Globus pallidus (tissue), 1 donor: ENCODE measurements at places on chromosomes 3 and 15.

- no peak for DNase-seq
Observed at GRCh38 chr15:47184003-47184907, 533.0 kb upstream of the SEMA6D start.

- no peak for DNase-seq
Observed at GRCh38 chr3:135981701-135982403, 16.3 kb downstream of the PPP2R3A start.

- DNase-seq: no peak
Observed at GRCh38 chr3:115663414-115663813, 40.1 kb downstream of the GAP43 start.

DNA sequence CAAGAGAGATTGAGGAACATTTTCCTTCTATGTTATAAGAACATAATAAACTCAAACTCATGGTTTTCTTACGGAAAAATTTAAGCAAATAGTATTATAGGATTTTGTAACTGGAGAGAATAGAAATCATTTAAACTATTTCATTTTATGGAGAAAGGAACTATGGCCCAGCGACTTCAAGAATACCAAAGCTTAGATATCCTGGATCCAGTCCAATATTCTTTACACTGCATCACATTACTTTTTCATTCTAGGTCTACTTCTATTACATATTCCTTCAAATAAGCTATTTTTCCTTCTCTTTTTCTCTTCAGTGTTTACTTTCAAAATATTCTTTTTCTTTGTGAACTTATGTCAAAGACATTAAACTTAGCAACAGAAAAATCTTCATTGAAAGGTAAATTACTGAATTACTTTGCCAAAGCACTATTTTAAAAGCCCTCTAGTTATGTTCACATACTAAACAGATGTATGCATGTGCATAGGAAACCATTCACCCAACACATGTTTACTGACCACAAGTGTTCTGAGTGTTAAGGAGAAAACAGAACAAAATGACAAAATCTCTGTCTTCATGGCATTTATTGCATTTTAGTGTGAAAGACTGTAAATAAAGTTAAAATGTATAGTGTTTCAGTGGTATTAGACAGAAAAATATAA, 20.4 kb downstream of the KPNA4 start:
- no peak for DNase-seq

DNA sequence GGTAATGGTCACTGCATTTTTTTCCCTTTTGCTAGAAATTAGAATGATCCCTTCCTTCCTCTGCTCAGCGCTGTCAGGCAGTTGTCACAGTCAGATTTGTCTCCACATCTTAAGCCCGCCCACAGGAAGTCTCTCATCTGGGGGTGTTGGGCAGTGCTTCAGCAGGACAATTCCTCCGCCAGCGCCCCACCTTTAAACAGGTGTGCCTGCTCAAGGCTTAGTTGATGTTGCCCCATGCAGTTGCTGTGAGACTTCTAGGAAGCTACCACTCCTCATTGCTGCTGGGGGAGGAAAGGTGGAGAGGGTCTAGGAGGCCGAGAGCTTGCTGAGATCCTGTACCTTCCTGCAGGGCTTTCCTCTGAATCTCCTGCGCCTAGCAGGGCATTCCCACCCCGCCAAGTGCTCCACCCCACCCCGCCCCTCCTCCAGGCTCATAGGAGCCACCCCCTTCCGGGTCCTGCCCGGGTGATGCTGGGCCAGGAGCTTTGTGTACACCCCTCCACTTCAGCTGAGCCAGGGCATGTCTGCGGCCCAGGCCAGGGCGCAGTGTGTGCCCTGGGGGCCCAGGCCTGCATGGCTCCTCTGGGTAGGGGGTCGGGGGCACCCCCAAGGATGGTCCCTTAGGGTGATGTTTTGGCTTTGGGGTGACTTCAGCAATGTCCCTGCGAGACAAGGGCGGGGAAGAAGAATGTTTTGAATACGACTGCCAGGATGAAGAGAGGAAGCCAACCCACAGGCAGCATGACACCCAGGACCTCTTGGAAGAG, 68.7 kb downstream of the TRAK1 start:
- DNase-seq: no peak

- DNase-seq: no peak
Observed at GRCh38 chr15:80953953-80954778, 35.5 kb downstream of the MESD start.

DNA sequence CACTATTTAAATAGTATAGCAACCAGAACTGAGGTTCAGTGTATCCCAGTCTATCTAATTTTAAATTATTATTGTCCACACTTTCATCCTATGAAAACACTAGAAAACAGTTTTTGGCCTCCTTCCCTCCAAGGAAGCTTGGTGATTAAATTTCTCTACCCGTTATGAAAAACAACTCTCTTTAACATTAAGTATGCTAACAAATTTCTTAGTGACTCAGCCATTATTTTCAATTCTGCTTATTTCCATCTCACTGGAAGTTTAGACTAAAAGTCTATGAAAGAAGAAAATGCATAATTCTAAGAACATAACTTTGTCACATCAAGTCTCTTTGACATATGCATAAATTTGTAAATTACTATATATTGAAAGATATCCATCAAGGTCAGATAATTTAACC, 185.2 kb downstream of the NSUN3 start:
- no peak for DNase-seq

GRCh38 chr3:184261270-184261853, at the start of gene CAMK2N2:
TSS of gene CAMK2N2 (minus strand) at chr3:184261553. CDS start at chr3:184261285, 268 bp downstream.
- DNase-seq: peak; percentile 38

DNA sequence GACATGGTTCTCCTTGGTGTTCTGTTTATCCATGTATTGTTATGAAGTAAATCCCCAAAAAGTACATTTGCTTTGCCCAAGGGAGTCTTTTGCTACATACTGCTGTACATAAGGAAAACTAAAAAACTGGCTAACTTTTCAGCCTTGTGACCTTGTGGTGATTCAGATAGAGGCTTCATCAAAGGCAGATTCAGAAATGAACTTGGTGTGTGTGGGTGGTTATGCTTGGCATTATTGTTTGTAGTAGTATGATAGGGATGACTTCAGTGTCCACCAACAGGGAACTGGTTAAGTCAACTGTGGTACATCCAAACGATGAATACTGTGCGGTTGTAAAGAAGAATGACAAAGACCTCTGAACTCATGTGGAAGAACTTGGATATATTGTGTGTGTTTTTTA, 75.6 kb upstream of the CHRNB4 start:
- no peak for DNase-seq

GRCh38 chr3:108406661-108407206, 103.7 kb downstream of the MYH15 start:
- peak; percentile 76 for DNase-seq

GRCh38 chr3:148718982-148719862, 21.5 kb downstream of the AGTR1 start:
- no peak for DNase-seq

- no peak for DNase-seq
Observed at GRCh38 chr3:169091196-169091823, 572.2 kb downstream of the MECOM start.

DNA sequence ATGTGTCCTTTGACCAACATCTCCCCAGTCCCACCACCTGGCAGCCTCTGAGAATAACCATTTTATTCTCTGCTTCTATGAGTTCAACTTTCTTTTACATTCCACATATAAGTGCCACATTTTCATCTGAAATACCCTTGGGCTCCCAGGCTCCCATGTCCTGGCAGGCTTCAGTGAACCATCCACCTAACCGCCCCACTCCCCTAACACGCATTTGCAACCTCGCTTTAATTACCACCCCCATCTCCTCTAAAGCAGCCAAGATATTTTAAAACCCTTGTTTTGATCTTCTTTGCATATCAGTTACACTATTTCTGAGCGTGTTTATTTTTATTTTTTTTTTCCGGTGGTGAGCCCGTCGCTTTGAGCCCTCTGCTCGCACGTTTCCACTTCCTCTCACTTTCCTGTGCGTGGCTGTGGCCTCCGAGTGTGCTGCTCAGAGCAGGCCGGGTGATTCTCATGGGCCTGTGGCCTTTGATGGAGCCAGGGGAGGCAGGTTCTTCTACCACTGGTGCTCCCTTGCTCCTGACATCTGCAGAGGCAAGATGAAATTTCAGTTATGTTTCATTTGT, 195.4 kb upstream of the LPP start:
- no peak for DNase-seq

GRCh38 chr15:85094685-85095084, 113.0 kb downstream of the PDE8A start:
- no peak for DNase-seq

GRCh38 chr15:34754674-34755418, at the start of gene GJD2:
TSS of gene GJD2 (minus strand) at chr15:34754998. CDS start at chr15:34754488, 510 bp downstream.
- DNase-seq: no peak

DNA sequence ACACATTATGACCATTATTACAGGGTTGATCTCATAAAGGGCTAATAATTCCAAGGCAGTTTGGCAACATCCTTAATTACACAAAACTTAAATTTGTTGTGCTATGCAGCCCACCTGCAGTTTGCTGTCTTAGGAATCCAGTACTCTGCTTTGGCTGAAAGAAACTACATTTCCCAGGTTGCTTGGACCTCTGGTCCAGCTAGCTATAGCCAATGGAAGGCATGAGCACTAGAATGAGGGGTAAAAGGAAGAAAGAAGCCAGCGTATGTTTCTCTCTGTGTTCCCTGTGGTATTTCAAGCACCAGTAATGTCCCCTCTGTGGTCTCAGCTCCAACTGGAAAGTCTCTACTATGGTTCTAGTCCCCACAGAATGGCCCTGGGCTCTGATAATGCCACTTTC, 84.3 kb upstream of the TSC22D2 start:
- DNase-seq: no peak

GRCh38 chr3:15120986-15121385, 22.0 kb upstream of the RBSN start:
- DNase-seq: no peak

DNA sequence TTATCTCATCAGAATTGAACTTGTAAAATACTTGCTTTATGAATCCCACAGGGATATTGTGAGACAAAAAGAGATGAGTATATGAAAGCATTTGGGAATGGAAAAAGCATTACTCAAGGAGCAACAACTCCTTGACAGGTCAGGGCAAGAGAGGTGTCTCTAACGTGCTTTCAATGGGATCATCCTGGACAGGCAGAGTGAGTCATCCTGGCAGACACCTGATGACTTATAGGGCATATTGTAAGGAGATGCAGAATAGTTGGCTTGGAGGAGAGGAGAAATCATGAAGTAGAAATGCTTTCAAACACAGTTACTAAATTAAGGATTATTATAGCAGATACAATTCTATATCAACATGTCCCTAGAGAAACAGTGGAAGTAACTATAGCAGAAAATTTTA, 71.9 kb upstream of the THSD4 start:
- DNase-seq: no peak

DNA sequence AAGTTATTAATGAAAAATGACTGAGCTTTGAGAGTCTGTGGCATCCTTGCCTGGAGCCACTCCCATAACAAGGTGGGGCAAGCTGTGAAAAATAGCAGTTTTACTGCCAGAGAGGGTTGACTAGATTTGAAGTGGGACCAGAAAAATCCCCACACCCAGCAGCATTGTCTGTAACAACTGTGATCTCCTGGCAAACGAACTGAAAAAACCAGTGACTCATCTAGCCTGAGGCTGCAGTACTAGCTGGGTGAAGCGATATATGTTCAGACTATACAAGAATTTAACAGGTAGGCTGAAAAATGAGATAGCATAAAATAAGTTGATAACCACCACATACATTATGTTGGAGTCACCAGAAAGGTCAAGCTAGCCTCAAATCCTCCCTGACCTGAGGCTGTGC, 64.0 kb downstream of the DPH6 start:
- DNase-seq: no peak

- DNase-seq: no peak
Observed at GRCh38 chr3:147369661-147370123, 36.7 kb downstream of the ZIC4 start.

DNA sequence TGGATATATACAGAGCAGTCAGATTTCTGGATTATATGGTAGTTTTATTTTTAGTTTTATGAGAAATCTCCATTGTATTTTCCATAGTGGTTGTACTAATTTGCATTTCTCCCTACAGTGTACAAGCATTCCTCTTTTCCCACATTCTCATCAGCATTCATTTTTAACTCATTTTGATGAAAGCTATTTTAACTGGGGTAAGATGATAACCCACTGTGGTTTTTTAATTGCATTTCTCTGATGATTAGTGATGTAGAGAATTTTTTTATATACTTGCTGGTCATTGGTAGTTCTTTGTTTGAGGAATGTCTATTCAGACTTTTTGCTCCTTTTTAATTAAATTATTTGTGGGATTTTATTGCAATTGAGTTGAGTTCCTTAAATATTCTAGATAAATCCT, 903.6 kb downstream of the DIPK2A start:
- DNase-seq: no peak

- no peak for DNase-seq
Observed at GRCh38 chr3:138625707-138626365, 17.3 kb downstream of the FAIM start.

GRCh38 chr3:160100610-160101009, 112.0 kb downstream of the IL12A start:
- no peak for DNase-seq

DNA sequence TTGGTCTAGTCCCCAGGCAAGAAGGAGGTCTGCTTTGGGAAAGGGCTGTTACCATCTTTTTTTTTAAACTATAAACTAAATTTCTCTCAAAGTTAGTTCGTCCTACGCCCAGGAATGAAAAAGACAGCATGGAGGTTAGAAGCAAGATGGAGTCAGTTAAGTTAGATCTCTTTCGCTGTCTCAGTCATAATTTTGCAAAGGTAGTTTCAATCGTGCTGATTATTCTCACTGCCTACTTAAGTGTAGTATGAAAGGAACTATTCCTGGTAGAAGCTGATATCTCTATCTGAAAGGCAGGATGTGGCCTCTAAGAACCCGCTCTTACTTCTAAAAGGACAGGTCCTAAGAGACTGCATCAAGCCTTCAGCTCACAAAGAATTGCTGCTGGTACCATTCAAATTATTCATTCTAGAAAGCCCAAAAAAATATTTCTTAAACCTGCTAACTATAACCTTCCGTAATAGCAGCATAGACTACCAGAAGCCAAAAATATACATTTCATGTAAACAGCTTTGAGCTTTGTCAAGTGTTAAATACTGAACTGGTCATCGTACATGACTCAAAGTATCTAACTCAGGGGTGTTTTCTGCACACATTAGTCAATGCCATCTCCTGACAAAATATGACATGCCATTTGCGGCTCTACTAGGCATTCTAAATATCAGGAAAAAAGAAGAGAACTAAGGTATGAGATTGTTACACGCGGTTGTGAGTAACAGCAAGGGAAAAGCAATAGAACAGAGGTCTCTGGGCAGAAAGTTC, 96.0 kb upstream of the CCDC80 start:
- DNase-seq: no peak

DNA sequence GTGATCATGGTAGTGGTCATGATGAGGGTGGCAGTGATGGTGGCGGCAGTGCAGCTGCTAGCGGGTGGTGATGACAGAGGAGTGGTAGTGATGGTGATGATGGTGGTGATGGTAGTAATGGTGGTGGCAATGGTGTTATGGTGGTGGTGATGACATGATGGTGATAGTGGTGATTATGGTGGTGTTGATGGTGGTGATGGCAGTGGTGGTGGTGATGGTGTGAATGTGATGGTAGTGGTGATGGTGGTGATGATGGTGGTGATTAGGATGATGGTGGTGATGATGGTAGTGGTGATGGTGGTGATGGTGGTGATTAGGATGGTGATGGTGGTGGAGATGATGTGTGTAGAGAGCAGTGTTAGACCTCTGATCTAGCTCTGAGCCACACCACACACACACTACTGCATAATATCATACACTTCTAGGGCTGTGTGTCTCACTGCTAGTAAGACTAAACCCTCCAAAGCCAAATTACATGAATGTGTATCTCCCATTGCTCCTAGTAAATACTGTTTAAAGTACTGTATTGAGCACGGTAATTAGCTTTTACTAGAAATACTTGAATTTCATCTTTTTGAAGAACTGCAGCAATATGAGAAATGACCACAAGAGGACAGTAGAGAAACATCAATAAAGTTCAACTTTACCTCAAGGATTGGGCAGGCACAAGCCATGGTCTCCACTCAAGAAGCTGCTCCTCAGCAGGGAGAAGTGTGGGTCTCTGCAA, 28.8 kb downstream of the TMED3 start:
- peak; percentile 14 for DNase-seq
